ENCODE measurements at places on chromosomes 7 and 10.

GRCh38 chr10:71390461-71390835, 6.3 kb upstream of the CDH23 start:
- DNase-seq: no peak

- no peak for DNase-seq
These were observed 29.9 kb upstream of the ZNF273 start for GRCh38 chr7:64873155-64873500.

DNA sequence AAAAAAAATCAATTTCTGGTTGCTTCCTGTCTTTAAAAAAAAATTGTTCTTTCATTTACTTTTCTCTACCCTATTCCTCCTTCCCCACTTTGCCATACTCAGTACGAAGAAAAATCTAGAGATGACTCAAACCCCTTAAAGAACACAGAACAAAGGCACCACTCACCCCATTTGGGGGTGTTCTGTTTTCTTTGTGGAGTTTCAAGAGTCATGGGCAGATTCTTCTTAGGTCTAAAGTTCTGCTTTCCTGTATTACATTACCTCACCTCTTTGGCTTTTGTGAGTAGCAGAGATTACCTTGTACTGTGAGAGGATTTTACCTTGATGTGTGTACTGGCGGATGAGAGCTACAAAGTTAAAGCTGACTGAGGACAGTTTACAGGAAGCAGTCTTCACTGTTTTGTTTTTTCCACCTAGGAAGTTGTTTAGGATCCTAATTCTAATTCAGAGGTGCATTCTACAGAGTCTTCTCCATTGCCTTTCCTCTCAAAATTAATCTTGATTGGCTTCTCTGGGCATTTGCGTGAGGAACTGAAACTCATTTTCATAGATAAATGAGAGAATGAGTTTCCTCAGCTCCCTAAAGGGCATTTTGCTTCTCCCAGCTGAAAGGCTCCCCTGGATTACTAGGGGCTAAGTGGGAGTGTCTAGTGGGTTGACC, 20.7 kb downstream of the AVL9 start:
- DNase-seq: no peak

GRCh38 chr10:9222917-9223316, 1168.4 kb downstream of the GATA3 start:
- no peak for DNase-seq

GRCh38 chr10:63628526-63629362, 107.5 kb downstream of the REEP3 start:
- DNase-seq: no peak

GRCh38 chr7:12244129-12244528, 33.0 kb downstream of the TMEM106B start:
- DNase-seq: no peak

DNA sequence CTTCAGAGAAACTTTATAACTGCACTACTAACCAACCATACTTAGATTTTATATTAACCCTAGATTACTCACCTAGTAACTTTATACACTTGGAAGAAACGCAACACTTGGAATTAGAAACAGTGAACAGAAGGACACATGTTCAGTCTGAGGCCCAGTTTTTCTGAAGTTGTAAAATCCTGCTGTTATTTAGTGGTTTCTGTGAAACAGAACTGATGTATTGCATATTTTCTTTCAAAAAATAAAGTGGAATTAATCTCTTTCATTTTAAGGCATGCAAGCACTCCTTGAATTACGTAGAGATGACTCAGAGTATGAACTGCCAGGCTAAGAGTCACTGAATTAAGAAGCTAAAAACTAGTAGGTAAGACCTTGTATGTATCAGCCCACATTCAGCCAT, 215.8 kb downstream of the SKAP2 start:
- no peak for DNase-seq

- no peak for DNase-seq
These were observed 57.6 kb downstream of the GTF2IRD1 start for GRCh38 chr7:74511345-74511744.

- DNase-seq: no peak
These were observed 135.4 kb upstream of the RSU1 start for GRCh38 chr10:16952610-16953009.

DNA sequence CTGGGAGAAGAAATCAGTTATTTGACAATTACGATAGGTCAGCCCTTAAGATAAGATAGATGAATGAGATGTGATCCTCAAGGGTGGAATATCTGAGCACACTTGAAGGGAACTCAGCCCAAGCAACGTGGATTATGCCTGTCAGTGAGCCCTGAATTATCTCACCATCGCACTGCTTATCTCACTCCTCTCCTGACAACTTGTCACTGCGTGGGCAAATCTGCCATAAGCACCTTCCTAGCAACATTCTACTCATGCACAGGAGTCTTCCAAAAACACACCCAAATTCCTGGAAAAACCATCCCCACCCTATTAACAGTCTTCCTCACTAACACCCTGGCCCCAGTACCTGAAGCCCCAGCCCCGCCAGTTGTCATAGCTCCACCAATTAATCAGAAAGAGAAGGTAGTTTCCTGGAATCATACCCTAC, 46.5 kb upstream of the IL6 start:
- no peak for DNase-seq

DNA sequence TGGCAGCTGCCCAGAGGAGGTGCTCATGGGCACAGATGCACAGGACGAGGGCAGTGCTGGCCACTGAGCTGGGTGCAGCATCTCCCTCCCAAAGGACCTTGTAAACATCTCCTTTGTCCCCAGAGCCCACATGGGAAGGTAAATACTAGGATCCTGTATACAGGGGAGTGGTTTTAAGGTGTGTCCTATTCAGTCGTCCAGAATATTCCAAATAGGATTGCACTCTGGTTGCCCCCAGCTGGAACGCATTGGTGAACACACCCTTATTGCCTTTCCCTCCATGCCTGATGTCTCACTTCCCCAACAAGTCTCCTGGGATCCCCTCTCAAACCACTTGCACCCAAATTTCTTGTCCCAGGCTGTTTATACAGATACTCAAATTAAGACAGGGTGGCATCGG, 152.0 kb upstream of the PCBD1 start:
- no peak for DNase-seq

- DNase-seq: no peak
These were observed 29.5 kb downstream of the CHCHD3 start for GRCh38 chr7:133052401-133052756.

DNA sequence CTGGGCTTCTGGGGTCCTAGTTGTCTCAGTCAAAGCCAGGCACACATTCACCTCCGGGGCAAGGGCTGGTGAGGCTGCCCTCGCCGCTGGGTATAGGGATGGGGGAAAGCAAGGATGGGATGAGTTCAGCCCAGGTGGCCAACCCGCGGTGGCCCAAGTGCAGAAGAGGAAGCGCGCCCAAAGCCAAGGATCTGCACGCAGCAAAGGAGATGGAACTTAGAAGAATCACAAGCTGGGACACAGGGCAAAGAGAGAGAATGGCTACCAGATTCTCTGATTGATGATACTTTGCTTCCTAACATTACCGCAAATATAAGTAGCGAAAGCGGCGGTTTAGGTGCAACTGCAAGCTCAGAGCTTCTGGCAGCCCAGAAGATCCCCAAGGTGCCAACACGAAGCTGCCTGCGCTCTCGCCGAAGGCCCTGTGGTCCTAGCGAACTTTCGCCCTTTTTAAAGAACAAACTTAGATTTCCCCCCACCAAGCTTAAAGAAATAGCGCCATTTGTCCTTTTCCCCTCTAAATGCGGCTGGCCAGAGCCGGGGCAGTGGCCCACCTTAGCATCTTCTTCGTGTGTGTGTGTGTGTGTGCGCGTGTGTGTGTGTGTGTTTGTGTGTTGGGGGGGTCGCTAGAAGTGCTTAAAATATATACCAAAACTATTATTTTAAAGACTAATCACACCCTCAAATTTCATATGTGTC, 927 bp upstream of the MKX start:
- DNase-seq: no peak
